ENCODE measurements at places on chromosomes 5 and 9.

DNA sequence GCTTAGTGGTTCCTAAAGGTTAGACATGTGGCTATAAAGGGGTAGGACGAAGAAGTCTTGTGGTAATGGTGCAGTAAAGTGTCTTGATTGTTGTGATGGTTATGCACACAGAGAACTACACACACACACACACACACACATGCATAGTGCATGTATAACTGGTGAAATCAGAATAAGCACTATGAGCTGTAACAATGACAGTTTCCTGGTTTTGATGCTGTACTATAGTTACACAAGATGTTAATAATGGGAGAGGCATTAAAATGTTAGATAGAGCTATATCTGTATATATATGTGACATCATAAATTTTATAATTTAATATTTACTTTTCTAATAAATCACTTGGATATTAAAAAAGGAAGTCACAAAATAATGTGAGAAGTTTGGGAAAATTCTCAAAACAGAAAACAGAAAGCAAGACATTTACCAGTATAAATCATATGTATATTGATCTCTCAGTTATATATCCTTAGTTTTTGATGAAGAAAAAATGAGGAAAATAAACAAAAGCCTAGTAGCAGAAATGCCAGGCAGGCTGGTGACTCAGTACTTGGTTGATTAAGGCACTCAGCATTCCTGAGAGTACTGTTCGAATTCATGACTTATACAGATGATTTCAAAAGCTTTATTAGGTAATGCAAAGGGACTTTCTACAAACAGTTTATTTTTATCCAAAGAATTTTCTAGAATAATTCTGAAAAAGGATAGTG, 350.5 kb upstream of the DAB2 start:
- DNase-seq = no peak

DNA sequence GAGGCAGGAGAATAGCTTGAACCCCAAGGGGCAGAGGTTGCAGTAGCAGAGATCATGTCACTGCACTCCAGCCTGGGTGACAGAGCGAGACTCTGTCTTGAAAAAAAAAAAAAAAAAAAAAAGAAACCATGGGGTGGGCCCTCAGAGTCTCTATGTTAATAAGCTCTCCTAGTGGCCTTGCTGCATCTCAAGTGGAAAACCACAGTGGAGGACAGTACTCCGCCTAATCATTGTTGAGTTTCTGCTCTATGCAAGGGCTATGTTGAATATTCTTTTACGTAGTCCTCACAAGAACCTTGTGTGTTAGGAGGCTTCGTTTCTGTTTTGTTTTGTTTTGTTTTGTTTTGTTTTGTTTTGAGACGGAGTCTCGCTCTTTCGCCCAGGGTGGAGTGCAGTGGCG, 48.9 kb downstream of the TJP2 start:
- DNase-seq = no peak

GRCh38 chr5:127739807-127740384, 36.7 kb downstream of the CCDC192 start:
- DNase-seq = no peak

- DNase-seq = no peak
These were observed 55.3 kb downstream of the ZNF366 start for GRCh38 chr5:72451741-72452505.

DNA sequence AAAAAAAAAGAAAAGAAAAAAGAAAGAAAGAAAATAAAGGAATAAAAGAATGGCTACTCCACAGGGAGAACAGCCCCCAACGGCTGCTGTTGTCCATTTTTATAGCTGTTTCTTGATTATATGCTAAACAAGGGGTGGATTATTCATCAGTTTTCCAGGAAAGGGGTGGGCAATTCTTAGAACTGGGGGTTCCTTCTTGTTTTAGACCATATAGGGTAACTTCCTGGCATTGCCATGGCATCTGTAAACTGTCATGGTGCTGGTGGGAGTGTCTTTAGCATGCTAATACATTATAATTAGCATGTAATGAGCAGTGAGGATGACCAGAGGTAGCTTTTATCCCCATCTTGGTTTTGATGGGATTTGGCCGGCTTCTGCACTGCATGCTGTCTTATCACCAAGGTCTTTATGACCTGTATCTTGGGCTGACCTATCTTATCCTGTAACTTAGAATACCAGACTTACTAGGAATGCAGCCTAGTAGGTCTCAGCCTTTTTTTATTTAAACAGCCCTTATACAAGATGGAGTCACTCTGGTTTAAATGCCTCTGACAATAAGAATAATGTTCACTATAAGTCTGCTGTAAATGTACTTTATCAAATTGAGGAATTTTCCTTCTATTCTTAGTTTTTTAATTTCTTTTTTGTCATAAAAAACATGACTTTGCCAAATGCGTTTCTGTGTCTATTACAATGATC, 28.6 kb downstream of the TRIM7 start:
- DNase-seq = no peak

DNA sequence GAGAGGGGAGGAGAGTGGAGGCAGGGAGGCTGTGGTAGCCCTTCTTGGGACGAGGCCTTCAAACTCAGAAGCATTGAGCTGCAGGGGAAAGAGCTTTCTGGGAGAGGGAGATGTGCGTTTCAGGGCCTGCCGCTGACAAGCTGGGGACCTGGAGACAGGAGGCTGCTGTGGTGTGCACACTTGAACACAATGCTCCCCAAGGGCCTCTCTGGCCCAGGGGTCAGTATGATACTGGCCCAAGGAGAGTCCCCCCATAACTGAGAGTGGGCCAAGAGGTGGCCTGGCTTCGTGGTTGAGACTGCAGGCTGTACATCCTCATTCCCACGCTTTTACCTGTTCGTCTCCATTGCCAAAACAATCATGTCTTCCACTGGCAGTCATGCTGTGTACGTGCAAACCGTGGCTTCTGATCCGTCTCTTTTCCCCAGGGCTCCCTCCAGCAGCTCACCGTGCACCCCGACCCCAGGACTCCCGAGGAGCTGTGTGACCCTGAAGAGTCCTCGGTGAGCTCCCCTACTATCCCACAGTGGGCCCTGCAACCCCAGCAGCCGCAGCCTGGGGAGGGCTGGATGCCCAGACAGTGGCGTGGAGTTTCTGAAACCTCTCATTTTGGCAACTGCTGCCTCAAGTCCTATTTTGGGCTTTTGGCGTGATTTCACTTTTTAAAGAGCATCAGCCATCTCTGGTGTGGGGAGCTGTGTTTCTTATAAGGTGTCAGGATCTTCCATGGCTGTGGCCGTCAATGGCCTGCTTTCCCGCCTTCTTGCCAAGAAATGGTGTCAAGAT, 43.4 kb downstream of the COL15A1 start:
- DNase-seq = no peak

GRCh38 chr5:180607861-180608571, 16.7 kb upstream of the SCGB3A1 start:
- no peak for DNase-seq

GRCh38 chr5:179241175-179241574, 104.1 kb downstream of the ADAMTS2 start:
- DNase-seq = no peak
